ENCODE measurements at places on chromosomes 2 and 18. TPM values are rescaled to one million over a fixed set of nuclear protein-coding genes. Genes with fewer than 3 reads are reported as not detected.

PECR gene
- total RNA-seq: 16.2 TPM

CIB4 gene
- 0.28 TPM for total RNA-seq

EIF5B gene
- 81.6 TPM for total RNA-seq

FRZB gene
- total RNA-seq: 0.03 TPM

FAM117B gene
- 2.2 TPM for total RNA-seq

LHCGR gene
- total RNA-seq: not detected

SMYD1 gene
- not detected for total RNA-seq
